T-helper 9 cell (primary cell): ENCODE measurements at places on chromosomes 16 and 17.

DNA sequence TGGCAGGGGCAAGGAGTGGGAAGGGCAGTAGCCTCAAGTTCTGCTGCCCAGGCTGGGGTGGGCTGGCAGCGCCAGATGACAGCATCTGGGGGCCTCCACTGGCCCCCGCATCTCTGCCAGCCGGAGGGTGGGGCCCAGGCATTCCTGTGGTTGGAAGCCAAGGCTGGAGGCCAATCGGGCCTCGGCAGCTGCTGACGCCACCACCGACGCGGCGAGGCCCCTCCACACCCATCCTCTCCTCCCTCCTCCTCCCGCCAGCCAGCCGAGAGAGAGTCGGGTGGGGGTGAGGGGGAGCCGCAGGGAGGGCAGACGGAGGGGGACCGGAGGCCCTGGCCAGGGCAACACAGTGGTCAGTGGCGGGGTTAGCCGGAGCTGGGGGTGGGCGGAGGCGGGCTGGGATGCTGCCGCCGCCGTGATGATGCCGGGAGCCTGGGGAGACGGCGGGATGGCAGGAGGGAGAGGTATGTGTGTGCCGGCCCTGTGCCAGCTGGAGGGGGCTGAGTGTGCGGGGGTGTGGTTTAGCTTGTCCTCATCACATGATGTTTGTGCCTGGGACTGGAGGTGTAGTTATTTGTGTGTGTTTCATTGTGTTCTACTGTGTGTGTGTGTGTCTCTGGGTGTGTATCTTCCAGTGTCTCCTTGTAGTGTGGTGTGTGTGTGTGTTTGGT lies 36.6 kb downstream of the ARHGAP23 start:
- no peak for DNase-seq

- DNase-seq = no peak
Observed at GRCh38 chr17:28500712-28501379, 5.3 kb upstream of the FOXN1 start.

DNA sequence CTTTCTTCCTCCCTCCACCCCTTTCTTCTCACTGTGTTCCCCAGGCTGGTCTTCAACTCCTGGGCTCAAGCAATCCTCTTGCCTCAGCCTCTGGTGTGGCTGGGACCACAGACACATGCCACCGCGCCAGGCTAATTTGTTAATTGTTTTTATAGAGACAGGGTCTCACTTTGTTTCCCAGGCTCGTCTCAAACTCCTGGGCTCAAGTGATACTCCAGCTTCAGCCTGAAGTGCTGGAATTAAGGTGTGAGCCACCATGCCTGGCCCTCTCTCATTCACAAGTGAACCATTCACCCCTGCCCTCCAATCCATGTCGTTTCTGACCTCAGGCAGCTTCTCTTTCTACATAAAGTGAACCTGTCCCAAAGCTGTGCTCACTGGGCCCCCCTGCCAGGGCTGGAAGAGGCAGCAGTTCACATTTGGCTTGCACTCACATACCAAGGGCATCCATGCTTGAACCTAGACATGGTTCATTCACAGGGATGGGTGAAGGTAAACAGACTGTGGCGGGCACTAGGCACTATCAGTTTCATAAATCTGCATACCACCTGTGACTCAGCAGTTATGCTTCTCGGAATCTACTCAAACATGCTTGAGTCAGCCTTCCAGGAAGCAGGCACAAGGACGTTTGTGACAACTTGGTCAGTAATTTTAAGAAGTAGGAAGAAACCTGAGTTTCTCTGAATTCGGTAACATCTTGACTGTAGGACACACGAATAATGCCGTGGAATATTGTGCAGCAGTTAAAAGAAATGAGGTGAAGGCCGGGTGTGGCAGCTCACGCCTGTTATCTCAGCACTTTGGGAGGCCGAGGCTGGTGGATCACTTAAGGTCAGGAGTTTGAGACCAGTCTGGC lies 6.0 kb upstream of the RNF213 start:
- no peak for DNase-seq

GRCh38 chr17:15086776-15087295 lies 178.3 kb downstream of the PMP22 start:
- no peak for DNase-seq

DNA sequence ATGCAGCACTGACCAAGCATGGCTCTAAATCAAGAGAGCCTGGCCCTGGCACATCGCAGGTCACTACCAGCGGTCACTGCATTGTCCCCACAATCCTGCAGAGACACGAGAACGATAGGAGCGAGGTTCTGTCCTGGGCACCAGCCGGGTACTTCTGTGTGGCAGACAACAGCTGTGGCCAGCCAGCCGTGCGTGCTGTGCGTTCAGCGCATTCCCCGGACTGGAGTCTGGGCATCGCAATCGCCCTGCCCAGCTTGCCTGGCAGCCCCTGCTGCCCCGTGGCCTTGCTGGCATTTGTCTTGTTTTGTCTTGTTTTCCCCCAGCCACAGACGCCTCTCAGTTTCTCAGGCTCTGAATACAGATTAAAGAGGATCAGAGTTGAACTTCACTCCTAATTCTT lies 33.9 kb downstream of the COTL1 start:
- DNase-seq = no peak

DNA sequence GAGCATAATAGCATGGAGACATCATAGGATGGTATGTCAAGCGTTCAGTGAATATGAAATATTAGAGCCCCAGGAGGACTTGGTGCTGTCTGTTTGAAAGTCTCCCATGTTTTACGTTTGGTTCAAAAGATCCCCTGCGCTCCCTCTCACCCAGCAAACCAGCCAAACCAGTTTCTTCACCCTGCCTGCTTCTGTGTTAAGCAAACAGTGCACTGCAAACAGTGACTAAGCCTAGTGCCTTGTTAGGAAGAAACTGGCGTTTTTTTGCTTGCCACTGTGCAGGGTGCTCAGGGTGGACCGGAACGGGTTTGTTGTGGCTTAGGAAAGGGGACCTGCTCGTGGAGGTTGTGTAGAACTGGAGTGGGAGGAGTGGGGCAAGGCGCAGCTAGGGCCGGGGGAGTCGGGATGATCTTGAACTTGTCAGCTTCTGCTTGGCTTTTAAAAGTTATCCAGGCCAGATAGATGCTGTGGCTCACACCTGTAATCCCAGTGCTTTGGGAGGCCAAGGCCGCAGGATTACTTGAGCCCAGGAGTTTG lies 7.7 kb downstream of the CDH1 start:
- DNase-seq = no peak

DNA sequence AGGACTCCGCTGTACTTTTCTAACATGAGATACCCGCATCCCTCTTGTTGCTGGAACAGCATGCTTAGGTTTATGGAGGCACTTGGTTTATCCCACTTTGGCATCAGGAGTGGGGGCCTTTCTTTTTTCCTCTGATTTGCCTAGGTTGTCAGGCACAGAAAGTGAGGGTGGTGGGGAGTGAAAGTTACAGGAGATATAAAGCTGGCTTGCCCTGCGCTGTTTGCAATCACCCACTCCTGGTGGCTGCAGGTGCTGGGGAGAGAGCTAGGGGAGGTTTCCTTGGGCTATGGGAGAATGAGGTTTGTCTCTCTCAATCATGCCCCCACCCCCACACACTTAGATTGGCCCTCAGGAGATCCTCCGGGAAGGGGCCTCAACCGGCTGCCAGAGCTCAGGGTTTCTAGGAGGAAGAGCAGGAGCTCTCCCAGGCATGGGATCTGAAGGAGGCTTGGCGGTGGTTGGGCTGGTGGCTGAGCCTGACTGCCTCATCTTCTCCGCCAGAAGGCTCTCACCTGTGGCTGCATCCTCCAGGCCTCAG lies 1.4 kb downstream of the WSCD1 start:
- no peak for DNase-seq

- DNase-seq = no peak
Observed at GRCh38 chr16:72859581-72859980, 188.3 kb downstream of the ZFHX3 start.

DNA sequence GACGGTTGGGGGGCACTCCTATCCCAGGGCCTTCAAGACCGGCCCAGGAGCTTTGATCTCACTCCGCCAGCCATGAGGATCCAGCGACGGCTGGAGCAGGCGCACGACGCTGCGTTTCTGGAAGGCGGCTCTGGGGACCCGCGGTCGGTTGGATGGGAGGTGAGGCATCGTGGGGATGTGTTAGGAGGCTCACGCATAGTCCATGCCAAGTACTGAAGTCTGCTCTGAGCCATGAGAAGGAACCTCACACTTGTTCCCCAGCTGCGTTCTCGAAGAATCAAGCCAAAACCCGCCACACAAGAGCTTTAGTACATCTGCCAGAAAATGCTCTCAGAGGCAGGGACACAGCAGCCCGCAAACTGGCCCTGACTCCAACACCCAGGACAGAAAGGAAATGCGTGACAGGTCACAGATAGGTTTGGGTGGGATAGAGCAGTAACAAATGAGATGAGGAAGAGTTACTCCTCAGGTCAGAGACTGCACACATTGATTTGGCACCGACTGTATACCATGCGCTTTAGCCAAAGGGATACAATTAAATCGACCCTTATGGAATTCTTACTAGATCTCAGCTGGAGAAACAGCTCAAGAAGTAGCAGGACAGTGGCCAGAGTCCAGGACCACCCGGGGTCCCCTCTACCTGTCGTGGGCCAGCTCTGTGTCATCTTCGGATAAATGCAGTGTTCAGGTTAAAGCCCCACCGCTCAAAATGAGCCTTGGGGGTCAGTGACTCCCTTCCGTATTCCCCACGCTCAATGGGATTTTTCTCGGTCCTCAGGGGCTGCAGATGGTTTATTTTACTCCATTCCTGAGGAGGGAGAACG lies 6.7 kb upstream of the GSG1L start:
- no peak for DNase-seq

- no peak for DNase-seq
Observed at GRCh38 chr16:87584271-87584670, 18.0 kb upstream of the JPH3 start.

DNA sequence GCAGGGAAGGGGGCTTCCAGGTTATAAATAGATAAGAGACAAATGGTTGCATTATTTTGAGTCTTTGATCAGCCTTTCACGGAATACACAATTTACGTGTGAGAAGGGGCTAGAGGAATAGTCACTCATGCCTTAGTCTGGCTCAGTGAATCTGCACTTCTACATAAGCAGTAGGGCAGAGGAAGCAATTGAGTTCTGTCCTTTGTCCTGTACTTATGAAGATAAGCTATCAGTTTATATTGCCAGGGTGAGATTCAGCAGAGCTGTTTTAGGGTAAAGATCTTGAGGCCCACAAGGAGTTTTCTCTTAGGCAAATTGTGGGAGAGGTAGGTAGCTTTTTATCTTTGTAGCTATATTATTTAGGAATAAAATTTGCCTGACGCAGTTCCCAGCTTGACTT lies 33.3 kb downstream of the TOM1L1 start:
- no peak for DNase-seq

- no peak for DNase-seq
Observed at GRCh38 chr17:16329519-16330271, 23.6 kb downstream of the CENPV start.
